Activated gamma-delta T cell (primary cell): ENCODE measurements at places on chromosomes 3 and 15.

GRCh38 chr3:88267847-88268246 lies 118.1 kb downstream of the C3orf38 start:
- DNase-seq = no peak

DNA sequence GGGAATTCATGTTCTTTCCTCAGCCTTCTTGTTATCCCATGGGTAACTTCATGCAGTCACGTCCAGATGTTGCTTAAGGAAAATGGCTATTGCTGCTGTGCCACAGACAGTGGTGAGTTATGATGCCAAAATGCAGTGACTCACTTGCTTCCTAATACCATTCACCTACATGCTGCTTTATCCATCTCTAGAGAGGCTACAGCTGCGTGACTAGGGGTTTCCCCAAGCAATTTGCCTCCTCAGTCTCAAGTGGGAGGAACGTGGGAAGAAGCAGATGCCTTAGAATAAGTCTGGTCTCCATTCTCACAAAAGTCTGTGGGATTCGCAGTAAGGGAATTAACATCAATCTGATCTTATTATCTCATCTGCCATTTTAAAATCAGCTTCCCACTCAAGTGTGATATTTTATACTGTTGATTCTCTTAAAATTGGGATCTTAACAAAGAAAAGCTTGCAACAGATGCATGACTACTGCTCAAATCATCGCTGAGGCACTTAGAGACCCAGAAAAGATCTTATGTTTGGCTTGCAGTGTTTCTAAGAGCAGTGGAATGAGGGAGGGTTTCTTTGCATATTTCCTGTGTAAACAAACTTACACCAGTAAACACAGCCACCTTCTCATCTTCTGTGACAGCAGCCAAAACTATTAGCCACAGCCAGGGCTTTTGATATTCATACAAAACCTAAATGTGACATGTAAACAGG lies 62.0 kb upstream of the ACP3 start:
- DNase-seq = no peak

GRCh38 chr15:73022161-73022560 lies 30.1 kb upstream of the NEO1 start:
- DNase-seq = no peak

- DNase-seq = no peak
These were observed 10.6 kb upstream of the PCSK6 start for GRCh38 chr15:101499863-101500713.

GRCh38 chr3:193884027-193884426 lies 251.9 kb upstream of the HES1 start:
- DNase-seq = no peak

- DNase-seq = no peak
These were observed 79.9 kb upstream of the SLC25A26 start for GRCh38 chr3:66140743-66141372.

GRCh38 chr3:97181704-97182103 lies 367.3 kb downstream of the EPHA6 start:
- no peak for DNase-seq

DNA sequence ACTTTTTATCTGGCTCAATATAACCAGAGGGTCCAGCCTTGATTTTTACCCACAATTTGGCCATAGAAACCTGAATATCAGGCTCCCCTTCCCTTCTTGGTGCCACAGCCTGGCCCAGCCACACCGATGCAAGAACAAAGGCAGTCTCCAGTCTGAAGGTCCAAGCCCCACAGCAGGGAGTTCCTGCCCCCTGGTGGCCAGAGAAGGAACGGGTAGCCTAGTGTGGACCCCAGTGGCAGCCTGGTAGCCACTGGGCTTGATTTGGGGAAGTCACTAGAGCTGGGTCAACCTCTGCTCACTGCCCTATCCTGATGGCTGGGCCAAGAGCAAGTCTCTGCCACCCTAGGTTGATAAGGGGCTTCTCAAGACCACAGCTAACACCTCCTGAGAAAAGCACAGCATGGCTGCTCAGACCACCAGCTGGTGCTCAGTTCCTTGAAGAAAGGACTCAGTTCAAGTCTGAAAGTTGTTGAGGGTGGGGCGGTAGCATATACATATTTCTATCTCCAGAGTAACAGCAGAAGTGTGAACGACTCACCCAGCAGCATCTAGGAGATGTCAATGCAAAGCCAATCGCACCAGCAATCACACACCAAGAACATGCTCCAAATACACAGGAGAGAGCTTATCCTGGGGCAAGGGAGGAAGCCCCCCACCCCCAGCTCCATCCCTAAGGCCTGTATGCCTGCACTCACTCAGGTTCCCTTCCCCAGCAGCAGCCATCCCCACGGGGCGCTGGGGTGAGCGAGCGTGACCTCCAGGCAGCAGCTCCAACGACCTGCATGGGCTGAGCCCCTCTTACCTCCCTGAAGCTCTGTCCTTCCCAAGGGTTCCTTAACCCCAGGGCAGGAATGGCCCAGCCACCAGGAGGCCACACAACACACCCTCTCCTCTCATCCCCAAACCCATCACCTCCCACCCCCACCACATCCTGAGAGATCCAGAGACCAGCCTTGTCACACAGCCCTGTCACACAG lies 7.6 kb downstream of the PFKFB4 start:
- DNase-seq = no peak

DNA sequence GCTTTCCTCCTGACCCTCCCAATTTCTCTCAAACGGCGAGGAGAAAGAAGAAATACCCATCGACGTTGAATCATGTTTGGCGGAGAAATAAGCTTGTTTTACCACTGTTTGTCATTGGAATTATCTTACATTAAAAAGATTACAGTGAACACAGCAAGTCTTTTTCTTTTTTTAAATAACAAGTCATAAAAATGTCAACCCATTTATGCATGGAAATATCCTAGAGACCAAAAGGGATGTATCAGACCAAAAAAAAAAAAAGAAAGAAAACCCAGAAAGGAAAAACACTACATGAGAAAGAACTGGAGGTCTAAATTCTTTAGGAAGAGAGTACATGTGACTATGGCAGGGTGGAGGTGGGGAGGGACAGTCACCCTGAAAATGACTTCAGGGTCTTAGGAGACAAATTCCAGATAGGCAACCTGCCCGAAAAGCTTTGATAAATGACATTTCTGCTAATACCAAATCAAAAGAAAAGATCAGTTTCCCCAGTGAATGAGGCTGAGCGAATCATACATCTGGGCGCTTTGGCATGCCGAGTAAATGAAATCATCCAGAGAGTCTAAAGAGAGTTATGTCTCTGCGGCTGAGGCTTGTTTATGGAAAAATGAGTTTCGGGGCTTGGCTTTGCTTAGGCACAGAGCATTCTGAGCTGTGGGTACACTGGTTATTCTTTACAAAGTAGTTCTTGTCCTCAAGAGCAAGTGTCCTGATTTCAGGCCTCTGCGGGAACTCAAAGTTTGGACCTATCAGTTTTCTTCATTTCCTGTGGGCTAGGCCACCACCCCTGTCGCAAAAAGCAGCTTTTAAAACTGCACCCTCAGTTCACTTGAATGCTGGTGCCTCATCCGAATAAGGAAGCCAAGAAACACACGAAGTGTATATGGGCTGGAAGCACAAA lies 110.1 kb upstream of the TGFBR2 start:
- no peak for DNase-seq
